ENCODE measurements at places on chromosomes 16 and 17. TPM values are rescaled to one million over a fixed set of nuclear protein-coding genes. Genes with fewer than 3 reads are reported as not detected.

GP1BA gene
- total RNA-seq: not detected

SLC6A2 gene
- not detected for total RNA-seq

METRN gene
- 10.6 TPM for total RNA-seq

ADGRG1 gene
- total RNA-seq: 3.7 TPM

All from activated CD8-positive, alpha-beta T cell treated with anti-CD3 and anti-CD28 coated beads, Interleukin-2, amount 10 ng/mL, durations not matched to agents 7 days and 5 days (primary cell).